ENCODE measurements at places on chromosomes 5 and 9.

DNA sequence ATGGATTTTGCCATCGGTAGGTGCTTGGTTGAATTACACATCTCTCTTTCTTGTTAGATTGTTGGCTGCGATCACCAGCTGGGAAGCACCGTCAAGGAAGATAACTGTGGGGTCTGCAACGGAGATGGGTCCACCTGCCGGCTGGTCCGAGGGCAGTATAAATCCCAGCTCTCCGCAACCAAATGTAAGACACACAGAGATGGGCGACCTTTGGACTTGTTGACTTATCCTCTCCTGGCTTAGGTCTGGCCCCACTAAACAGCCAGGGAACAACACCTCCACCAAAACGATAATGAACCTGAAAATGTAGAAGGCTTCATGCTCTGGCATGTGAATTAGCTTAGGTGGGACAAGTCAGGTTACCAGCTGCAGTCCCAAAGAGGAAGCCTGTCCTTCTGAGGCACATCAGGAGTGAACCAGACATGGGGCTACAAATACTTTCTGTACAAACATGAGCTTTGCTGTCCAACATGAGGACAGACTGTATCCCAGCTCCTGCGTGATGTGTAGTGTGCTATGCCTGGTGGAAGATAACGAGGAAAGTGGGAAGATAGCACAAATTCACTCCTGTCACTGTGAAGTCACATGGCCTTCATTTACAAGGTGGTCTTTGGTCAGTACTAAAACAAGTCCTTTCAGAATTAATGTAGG lies 148.4 kb downstream of the ADAMTSL1 start:
- no peak for DNase-seq

DNA sequence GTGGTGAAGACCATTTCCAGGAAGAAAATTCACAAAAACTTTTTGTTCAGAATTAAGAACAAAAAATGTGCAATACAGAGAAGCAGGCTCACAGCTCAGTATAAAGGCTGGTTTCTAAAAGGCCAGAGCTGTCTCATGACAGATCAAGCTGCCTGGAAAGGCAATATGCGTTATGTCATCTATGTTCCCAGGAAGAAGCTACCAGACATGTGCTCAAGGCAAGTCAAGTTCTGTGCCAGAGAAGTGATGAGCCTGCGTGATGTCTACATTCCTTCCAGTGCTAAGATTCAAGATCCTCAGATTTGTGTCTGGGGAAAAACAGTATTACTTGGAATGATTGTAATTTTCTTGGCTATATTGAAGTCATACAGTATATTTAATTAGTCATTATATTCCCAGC lies 104.3 kb downstream of the PDE4D start:
- no peak for DNase-seq

DNA sequence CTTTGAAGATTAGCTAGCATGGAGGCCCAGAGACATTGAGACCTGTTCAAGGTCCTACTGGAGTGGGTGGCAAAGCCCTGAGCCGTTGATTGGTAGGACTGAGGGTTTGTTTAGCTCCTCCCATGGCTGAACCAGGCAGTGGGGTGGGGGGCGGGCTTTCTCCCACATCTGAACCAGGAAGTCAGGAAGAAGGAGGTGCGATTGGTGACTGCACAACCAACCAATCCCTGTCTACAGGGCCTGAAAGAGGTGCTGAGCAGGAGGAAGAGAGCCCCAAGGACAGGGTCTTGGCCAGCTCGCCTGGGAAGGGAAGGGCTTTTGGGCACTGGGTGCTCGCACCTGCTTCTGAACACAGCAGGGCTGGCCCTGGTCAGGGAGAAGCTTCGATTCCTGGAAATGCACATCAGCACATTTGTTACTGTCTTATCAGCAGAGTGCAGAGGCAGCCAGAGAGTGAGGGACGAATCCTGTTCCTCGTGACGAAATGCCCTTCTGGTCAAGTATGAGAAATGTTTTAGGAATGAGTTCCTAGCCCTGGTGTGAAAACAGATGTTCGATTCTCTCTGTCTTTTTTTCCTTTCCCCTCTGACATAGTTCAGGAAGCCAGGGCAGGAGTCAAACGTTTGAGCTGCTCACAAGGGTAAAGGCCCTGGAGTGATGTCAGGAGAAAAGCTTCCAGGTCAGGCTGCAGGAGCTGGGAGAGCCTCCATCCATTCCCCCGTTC lies 294.8 kb upstream of the KLF4 start:
- peak; percentile 97 for DNase-seq

GRCh38 chr9:27864644-27865438 lies 291.6 kb upstream of the C9orf72 start:
- DNase-seq = no peak

DNA sequence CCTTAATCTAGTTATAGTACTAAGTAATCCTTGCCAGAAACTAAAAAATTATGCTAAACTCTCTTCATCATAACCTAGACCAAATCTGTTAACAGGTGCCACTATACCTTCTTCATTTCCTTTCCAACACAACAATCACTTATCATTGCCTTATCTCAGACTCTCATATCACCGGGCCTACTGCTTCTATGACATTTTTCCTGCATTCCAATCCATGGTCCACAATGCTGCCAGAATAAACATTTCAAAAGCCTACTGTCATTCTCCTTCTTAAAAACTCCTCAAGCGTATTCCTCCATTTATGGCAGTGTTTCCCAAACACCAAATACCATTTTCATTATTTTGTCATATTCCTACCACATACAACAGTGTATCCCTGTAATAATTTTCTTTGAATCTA lies 6.5 kb downstream of the PPP6C start:
- no peak for DNase-seq

All from OCI-M1 (cell line).